ENCODE measurements at places on chromosomes 11 and 22. TPM values are rescaled to one million over a fixed set of nuclear protein-coding genes. Genes with fewer than 3 reads are reported as not detected.

DNA sequence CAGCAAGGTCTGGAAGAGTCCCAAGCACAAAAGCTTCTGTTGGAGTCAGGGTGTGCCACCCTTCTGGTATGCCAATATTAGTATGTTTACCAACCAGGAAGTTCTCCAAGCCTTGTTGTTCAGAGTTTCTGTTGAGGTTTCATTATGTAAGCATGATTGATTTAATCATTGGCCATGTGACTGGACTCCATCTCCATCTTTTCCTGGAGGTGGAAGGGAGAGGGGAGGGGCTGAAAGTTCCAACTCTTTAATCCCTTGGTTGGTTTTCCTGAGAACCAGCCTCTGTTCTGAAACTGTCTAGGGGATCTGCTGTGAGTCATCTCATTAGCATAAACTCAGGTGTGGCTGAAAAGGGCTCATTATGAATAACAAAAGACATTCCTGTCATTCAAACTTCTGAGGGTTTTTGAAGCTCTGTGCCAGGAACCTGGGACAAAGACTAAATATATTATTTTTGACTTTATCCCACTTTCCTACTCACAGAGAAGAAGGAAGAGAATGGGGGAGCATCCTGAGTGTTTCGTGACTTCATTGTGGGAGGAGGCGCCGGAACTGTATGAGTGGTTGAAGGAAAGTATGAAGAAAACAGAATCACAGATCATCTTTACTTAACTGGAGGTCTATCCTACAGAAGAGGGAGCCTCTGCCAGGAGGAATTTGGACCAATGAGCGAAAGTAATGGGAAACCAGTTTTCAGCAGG lies 138.2 kb downstream of the NECTIN1 start:
- DNase-seq = no peak

- DNase-seq = no peak
Observed at GRCh38 chr11:68312117-68312779, at the start of gene LRP5. Gene LRP5, plus strand, starts transcription at chr11:68312591. Its CDS starts 124 bp downstream, at chr11:68312715.

DNA sequence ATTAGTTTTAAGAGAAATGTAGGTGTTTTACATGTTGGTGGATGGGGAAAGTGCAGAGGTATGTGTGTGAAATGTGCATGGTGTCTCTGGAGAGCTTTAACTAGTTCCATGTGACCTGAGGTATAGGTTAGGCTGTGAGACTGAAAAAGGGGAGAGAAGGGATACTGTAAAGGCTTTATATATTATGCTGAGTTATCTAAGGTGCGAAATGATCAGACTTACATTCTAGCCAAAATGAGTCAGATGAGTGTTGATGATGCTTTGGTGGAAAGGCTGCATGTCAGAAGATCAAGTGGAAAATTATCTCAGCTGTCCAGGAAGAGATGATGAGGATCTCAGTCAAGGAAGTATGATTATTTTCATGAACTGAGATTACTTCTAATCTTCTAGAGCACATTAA lies 15.8 kb downstream of the ACAT1 start:
- no peak for DNase-seq

Gene ZNF280A
- 1.9 TPM for total RNA-seq

Gene CLDN5
- 0.04 TPM for total RNA-seq

DNA sequence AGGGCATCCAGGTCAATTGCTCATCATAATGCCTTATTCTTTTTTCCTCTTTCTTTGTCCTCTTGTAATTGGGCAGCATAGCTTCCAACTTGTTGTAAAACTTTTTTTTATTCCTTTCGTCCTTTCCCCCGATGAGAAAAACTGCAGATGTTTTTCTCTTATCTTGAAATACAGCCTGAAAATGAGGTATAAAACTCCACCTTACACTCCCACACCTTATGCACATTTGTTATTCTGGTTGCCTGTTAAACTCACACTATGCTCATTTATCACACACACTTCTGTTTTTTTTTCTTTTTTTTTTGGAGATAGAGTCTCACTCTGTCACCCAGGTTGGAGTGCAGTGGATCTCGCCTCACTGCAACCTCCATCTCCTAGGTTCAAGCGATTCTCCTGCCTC lies 1.9 kb upstream of the OR51A2 start:
- DNase-seq = no peak

- no peak for DNase-seq
Observed at GRCh38 chr11:41074318-41074717, 385.1 kb downstream of the LRRC4C start.

DNA sequence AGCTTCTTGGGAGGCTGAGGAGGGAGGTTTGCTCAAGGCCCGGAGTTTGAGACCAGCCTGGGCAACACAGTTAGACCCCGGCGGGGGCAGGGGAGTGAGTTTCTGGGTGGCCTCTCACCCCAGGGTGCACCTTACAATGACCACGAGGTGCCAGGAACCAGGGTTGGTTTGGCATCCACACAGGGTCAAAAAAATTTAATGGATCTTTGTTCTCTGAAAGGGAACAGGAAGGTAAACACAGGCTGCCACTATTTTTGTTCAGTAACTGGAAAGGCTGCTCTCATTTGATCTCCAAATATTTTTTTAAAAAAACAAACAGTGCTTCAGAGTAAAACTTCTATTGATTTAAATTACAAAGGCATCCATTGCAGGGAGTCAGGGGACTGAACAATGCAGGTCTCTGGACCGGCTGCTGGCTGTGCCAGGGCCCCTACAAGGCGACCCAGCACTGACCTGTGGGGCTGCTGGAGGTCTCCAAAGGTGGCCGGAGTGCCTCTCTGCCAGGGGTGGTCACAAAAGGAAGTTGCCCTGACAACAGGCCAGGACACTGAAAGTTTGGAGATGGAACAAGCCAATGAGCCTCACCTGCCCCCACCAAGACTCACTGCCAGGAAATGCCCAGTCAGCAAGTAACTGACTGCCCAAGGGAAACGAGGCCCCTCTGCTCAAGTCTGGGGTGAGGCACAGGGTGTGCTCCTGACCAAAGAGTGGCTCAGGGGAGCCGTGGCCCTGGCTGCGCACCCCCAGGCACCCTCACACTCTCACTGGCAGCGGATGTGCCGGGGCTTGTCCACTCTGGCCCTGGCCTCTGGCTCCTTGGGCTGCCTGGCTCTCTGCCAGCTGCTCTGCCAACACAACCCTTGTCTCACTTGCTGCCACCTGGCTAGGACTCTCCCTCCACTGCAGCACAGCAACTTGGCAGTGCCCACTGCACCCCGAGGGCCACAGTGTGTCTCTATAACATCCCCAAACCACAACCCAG lies 51.8 kb downstream of the ARFGAP3 start:
- no peak for DNase-seq

GRCh38 chr22:43377896-43378704 lies 33.7 kb upstream of the MPPED1 start:
- DNase-seq = peak; percentile 38

Gene KRTAP5-3
- not detected for total RNA-seq

DNA sequence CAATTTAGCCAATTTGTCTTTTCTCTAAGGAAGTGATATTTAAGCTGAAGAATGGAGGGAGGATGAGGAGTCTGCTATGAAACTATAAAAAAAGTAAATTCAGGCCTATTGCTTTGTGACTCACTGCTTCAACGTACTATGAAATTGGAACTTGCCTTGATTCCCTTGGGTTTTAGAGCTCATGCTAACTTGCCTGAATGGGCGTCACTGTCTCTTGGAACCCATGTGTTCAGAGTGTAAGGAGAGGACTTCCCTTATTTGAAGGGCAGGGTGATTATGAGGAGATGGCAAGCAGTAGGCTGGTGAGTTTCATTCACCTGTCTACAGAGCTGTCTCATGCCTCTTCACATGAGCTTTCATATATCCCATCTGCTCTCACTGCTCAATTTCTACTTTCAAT lies 28.7 kb upstream of the WT1 start:
- no peak for DNase-seq

DNA sequence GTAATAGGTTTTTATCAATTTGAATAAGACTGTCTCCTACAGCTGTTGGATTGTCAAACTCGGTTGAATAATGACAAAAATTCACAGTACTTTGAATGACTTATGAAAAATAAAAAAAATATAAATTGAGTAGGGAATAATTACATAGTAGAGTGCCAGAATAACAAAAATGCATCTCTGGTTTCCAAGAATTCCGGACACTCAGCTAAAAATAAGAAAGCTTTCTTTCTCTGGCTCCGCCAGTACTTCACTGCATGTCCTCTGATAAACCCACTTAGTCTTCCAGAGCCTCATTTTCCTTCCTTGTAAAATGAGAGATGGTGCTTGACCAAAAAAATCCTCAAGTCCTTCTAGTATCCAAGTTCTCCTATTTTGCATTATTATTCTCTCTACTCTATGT lies 374.6 kb upstream of the LUZP2 start:
- no peak for DNase-seq

Gene TSGA10IP
- not detected for total RNA-seq

GRCh38 chr22:20781272-20781990 lies 7.5 kb downstream of the SERPIND1 start:
- DNase-seq = no peak

- DNase-seq = no peak
Observed at GRCh38 chr11:19921976-19922688, 209.5 kb downstream of the NAV2 start.

Gene CAVIN3
- not detected for total RNA-seq

DNA sequence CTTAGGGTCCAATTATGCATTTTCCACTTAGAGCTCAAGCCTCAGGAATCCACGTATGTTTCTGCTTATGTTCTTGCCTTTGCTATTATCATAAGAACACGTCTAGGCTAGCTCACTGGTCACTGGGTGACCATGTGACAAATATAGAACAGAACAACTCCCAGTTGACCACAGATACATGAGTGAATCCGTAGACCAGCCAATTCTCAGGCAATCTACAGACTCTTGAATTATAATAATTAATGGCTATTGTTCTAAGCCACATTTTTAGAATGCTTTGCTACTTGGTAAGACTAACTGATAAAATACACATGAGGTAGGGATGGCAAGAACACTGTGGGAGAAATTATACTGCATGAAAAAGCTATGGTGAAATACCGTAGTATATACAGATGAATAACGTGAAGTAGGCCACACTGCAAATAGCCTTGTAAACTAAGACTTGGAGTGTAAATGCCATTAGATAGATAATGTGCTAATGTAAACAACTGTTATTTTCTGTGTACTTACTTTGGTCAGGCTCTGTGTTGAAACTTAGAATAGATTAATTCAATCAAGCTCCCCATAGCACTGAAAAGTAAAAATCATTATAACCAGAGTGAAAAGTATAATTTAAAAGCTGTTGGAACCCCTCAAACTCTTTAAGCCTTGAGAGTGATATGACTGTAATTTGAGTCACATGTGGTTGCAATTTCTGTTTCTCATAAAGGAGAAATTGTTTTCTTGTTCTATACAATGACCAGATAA lies 366.2 kb upstream of the CCDC179 start:
- DNase-seq = no peak

GRCh38 chr11:113626736-113627135 lies 79.4 kb downstream of the TMPRSS5 start:
- no peak for DNase-seq

DNA sequence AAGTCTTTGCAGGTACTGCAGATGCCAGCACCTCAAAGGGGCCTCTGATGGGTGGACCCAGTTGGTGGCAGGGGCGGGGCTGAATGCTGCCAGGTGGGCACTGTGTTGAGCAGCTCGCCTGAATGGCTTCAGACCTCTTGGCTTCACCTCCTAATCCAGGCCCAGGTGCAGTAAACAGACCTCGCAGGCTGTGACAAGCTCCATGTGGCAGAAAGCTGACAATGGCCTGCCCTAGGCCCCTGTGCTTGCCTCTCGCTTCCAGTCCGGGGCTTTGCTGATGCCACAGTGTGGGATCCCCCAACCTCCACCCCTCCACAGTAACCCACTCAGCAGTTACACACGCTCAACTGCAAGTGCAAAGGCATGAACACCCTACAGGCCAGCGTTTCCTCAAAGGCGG lies 9.4 kb downstream of the IGLL1 start:
- DNase-seq = no peak

DNA sequence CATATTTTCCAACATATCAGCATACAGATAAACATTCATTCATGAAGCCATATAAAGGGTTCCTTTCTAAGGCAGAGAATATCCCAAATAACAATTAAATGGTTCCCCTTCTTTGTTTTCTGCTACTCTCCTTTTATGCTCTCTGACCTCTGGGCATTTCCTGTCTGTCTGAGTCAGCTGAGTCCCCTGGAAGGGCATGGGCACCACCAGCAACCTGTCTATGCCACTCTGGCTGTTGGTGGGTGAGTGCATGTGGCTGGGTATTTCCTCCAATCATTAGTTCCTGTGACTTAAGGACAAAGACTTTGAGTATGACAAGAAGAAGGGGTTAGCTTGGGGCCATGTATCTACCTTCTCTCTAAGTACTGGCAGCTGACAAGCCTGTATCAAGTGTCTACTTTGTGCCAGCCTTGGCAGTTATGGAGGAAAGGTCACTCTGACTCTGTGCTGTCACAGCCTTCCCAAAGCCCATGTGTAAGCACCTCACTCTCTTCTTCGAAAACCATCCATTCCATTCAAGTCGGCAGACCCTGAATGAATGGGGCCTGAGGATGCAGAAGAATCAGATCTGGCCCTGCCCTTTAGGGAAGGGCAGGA lies 86.3 kb upstream of the PHOX2A start:
- DNase-seq = no peak

Gene CCDC116
- total RNA-seq = 0.38 TPM

Gene C22orf31
- not detected for total RNA-seq

GRCh38 chr11:121211626-121212025 lies 80.9 kb upstream of the SC5D start:
- DNase-seq = no peak

Gene TBX1
- total RNA-seq = 11.8 TPM

Gene C11orf86
- not detected for total RNA-seq

Gene BARX2
- 0.18 TPM for total RNA-seq

Gene RASL10A
- 4.3 TPM for total RNA-seq

DNA sequence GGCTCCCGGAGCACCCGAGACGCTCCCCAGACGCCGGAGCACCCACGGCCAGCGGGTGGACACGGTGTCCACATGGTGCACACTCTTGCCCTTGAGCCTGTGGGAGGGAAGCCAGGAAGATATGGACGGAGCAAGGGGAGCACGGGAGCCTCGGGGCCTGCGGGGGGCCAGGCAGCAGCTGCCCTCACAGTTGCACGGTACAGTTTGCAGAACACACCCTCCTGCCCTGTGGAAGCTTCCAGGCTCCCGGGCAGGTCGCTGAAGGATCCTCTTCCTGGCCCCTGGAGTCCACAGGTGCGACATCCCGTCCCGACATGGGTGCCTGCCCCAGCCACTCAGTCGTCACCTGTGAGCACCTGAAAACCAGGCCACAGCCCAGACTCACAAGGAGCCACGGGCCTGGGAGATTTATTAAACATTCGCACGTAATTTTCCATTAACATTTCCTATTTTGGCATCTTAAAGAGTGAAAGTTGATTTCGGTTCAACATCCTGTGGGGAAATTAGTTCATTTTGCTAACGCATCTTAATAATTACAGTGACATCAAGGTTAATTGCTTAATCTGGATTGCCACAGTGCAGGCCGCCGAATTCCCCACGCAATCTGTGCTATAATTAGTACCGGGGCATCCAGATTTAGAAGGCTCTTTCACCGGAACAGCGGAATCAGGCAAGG lies 253.3 kb downstream of the BRD1 start:
- DNase-seq = no peak

- no peak for DNase-seq
Observed at GRCh38 chr11:68039526-68040086, 781 bp downstream of the TCIRG1 start.

Gene SLC2A11
- 1.9 TPM for total RNA-seq

Data from SJCRH30 (cell line).